ENCODE measurements at places on chromosomes 3 and 15. TPM values are rescaled to one million over a fixed set of nuclear protein-coding genes. Genes with fewer than 3 reads are reported as not detected.

The ITGA11 gene
- polyA plus RNA-seq: 3.1 TPM

The CCDC12 gene
- polyA plus RNA-seq: 48.4 TPM

The TFDP2 gene
- 82.4 TPM for polyA plus RNA-seq

The CNTN3 gene
- polyA plus RNA-seq: 5.5 TPM

The ALDH1A3 gene
- polyA plus RNA-seq: 4.3 TPM

The KY gene
- polyA plus RNA-seq: 1.5 TPM

The LRRC15 gene
- polyA plus RNA-seq: not detected

All from right renal cortex interstitium (tissue), 3 donors.